ENCODE measurements at places on chromosomes 1 and 21.

DNA sequence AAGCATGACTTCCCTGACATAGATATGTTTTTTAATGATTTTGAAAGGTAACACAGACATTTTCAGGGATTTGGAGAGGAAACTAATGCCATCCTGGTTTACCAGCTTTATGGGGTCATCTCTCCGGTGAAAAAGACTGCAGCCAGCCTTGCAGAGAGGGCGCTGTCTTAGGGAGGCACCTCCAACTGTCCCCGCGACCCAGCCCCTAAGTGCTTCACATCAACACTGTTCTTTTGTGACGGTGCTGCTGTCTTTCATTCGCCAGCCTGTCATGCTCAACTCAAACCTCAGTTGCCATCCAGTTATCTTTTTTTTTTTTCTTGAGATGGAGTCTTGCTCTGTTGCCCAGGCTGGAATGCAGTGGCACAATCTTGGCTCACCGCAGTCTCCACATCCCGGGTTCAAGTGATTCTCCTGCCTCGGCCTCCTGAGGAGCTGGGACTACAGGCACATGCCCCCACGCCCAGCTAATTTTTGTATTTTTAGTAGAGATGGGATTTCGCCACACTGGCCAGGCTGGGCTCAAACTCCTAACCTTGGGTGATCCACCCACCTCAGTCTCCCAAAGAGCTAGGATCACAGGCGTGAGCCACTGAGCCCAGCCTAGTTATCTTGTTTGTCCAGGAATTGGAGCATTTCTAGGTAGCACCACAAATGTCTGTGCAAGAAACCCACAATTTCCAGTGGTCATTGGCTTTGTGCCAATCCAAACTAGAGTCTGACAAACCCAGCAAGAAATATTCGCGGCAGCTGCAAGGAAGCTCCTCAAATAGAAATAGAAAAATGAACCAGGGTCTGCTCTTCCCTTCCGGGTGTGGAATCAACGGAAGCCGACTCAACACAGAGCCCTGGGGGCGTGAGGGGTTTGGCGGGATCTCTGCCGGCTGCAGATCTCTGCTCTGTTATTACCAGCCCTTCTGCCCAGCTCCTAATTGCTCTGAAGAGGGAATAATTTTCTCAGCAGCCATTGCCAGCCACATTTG is 24.2 kb downstream of the PDE9A start:
- no peak for DNase-seq

GRCh38 chr1:62318320-62318755 is 896 bp downstream of the KANK4 start:
- no peak for DNase-seq

DNA sequence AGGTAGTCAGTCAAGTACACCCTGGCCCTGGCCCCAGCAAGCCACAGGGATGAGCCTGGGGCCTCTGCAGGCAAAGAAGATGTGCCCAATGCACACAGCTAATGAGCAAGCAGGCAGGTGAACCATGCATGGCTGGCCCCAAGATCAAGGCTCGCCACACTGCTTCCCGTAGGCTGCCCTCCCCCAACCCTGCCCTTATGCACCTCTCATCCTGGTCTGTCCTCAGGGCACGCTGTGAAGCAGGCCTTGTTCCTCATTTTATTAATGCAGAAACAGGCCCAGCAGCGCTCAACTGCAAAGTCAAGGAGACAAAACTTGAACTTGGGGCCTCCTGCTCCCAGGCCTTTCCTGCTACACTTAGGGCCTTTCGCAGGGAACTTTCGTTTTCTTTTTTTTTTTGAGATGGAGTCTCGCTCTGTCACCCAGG is 35.6 kb upstream of the ID3 start:
- no peak for DNase-seq

- DNase-seq = no peak
Observed at GRCh38 chr21:45417951-45418300, 13.0 kb downstream of the COL18A1 start.

GRCh38 chr1:67843746-67844145 is 10.5 kb upstream of the GNG12 start:
- peak; percentile 15 for DNase-seq

GRCh38 chr21:25400427-25400826 is 206.9 kb downstream of the MRPL39 start:
- DNase-seq = no peak

DNA sequence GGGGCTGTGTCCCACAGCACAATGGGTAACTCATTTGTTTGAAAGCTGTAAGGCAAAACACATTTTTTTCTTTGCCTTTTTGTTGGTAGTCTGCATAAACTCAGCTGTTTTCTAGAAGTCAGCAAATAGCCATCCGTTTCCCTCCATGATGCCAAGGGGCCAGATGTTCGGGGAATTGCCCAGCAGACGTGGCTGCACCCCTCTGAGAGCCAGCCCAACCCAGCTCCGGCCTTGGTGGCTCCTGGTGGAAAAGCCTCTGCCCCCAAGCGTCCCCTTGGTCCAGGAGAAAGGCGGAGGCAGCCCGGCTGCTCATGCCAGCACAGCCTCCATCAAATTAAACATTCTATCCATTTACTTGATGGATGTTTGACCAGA is 58.4 kb upstream of the ADARB1 start:
- DNase-seq = no peak

- DNase-seq = no peak
Observed at GRCh38 chr1:56915960-56916359, 49.9 kb downstream of the C8B start.

GRCh38 chr1:3066250-3066711 is 2.7 kb upstream of the PRDM16 start:
- DNase-seq = no peak

- no peak for DNase-seq
Observed at GRCh38 chr1:216222288-216222687, 201.0 kb downstream of the USH2A start.

- no peak for DNase-seq
Observed at GRCh38 chr1:68703921-68704354, 207.1 kb upstream of the DEPDC1 start.

DNA sequence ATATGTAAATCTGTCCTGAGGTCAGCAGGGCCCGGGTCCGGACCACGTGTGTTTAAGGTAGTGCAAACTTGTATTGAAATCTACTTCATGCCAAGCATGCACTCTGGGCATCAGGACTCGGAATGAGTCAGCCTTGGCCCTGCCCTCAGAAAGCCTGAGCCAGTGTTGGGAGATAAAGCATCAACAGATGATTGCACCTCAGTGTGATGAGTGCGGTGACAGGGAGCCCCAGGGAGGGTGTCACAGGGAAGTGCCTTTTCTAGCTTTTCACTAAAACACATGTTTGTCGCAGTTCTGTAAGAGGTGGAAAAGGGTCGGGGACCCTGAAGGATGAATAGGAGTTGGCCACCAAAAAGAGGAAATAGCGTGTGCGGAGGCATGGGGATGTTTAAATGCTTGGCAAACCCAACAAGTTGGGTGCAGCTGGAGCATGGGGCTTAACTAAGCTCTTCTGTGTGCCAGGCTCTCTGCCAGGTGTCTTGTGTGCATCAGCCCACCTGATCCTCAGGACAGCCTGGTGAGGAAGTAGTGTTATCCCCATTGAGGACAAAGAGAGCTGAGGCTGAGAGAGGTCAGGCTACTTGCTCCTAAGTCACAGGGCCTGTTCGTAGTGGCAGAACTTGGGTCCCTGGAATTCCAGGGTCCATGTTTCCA is 48.2 kb upstream of the EPB41 start:
- DNase-seq = no peak

GRCh38 chr1:47459253-47459788 is 21.5 kb downstream of the FOXD2 start:
- no peak for DNase-seq

GRCh38 chr1:59020151-59020997 is 236.5 kb upstream of the JUN start:
- peak; percentile 76 for DNase-seq

DNA sequence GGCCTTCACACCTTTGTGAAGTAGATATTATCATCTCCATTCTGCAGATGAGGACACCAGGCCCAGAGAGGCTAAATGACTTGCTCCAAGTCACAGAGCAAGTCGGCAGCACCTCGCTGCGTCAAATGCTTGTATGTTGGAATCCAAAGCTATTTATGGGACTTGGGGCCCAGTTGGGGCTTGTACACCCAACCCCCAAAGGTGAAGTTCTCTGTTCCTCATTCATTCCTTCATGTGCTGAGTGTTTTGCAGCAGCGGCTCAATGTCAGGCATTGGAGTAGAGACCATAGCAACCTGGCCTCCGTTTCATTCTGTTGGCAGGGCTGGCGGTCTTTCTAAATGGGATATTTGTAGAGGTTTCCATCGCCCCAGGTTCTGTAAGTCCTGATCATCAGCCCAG is 113.4 kb upstream of the SLC25A33 start:
- no peak for DNase-seq

DNA sequence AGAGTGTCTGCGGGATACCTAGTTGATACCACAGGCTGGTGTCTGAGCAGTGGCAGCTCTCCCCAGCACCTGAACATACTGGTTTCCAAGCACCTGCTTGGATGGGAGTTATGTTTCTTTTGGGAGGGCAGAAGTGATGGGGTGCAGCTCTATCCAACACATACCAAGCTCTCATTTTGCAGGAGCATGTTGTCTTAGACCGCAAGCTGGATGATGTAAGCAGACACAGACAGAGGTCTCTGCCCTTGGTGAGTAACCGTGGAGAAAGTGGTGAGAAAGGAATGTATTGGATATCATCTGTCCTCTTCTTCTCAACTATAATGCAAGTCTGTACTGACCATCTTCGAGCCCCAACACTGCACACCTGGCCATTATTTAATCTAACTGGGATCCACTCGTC is 37.4 kb downstream of the ZNF496 start:
- DNase-seq = peak; percentile 76

DNA sequence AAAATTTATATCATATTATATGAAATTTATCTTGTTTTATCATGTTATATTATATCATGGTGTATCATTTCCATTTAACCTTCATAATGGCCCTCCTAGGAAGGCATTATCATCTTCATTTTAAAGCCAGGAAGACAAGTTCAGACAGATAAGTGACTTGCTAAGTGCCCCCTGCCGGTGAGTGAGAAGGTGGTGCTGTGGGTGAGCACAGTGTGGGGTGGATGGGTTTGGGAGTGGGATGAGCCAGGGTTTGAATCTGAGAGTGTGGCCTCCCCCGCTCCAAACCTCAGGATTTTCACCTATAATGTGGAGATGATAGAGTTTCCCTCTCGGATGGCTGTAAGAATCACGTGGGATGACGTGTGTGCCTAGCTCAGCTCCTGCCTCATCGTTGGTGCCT is 108.7 kb upstream of the IGSF21 start:
- DNase-seq = no peak

- DNase-seq = no peak
Observed at GRCh38 chr1:49098866-49099265, 322.2 kb upstream of the BEND5 start.

GRCh38 chr1:163737261-163737660 is 415.5 kb downstream of the NUF2 start:
- DNase-seq = no peak

DNA sequence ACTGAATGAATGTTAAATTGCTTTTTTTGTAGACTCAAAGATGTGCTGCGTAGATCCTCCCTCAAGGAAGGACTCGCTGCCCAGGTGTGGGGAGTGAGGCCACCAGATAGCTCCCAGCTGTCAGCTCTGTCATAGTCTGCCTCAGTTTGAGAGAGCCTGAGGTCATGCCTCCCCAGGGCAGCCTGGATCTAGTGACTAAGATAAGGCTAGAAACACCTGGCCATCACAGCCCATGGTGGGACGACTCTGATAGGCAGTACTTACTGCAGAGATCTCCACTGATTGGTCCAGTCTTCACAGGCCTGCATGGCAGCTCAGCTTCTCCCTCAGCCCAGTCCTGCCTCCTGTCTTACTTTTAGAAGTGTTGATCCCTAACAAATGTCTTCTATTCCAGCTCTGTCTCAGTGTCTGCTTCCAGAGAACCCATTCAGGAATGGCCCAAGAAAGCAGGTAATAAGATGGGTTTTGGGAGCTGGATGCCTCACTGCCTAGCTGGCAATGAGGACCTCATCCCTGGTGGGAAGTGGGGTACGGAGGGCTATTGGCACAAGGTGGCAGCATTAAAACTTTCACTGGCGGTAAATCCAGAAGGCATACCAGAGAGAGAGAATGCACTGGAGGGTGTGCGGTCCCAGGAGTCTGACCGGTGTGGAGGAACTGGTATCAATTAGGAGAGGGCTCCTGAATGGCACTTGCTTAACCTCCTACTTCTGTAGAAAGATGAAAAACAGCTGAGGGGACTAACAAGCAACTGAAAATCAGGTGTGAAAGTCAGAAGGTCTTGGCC is 55.3 kb upstream of the GPR37L1 start:
- DNase-seq = no peak

- no peak for DNase-seq
Observed at GRCh38 chr1:242086093-242086492, 87.2 kb upstream of the MAP1LC3C start.

Measured in AG20443 (cell line).